ENCODE measurements at places on chromosomes 13 and 19. TPM values are rescaled to one million over a fixed set of nuclear protein-coding genes. Genes with fewer than 3 reads are reported as not detected.

Gene NRTN
- total RNA-seq, result 2.1 TPM

Gene SERPINE3
- not detected for total RNA-seq

Gene ACOD1
- not detected for total RNA-seq

Gene TUBA3C
- total RNA-seq, result not detected

Gene LILRA2
- 15.4 TPM for total RNA-seq

Gene ZNF649
- total RNA-seq, result 11.1 TPM

DNA sequence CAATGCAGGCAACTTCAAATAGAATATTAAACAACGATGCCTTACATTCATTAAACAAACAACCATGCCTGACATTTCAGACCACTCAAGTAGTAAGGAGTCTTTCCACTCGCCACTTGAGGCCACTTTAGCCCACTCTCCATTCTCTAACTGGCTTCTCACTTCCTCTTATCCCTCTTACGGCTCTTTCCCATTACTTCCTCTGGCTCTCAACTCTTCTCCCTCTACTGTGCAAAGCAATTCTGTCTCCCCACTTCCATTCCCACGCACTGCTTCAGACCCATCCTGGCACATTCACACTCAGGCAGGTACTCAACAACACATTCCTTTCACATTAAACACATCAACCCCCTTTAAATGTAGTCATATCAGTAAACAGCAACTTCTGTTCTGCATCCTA, 229.8 kb upstream of the IPO5 start:
- DNase-seq, result no peak

DNA sequence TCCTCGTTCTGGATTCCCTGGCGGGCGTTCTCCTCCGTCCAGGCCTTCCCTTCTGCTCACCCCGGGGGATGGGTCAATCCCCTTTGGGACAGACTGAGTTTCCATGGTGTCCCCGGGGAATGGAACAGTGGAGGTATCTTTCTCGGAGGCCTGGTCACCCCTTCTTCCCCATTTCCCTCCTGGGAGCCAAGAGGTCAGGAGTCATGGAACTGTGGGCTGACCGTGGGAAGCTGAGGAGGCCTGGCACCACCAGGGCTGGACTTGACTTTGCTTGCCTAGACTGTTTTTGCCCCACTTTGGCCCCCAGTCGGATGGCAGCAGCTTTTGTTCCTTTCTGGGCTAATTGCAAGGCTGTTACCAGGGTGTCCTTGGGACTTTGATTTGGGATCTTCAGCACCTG, 2.0 kb downstream of the NACC1 start:
- DNase-seq, result no peak

- DNase-seq, result no peak
These were observed 133.2 kb downstream of the LMO7 start for GRCh38 chr13:75769141-75769905.

DNA sequence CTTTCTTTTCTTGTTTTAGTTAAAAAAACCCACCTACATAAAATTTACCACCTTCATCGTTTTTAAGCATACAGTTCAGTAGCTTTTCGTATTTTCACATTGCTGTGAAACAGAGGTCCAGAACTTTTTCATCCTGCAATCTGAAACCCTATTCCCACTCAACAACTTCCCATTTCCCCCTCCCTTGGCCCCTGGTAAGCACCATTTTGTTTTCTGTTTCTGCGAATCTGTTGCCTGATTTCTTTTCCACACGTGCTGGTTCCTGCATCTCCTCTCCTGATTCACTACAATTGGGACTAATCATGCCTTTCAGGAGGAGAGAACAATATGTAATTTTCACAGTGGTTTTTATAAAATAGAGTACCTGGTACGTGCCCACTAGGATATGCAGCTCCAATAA, 149.2 kb upstream of the RNF113B start:
- no peak for DNase-seq

GRCh38 chr19:44782729-44783128, 5.0 kb downstream of the CBLC start:
- no peak for DNase-seq

DNA sequence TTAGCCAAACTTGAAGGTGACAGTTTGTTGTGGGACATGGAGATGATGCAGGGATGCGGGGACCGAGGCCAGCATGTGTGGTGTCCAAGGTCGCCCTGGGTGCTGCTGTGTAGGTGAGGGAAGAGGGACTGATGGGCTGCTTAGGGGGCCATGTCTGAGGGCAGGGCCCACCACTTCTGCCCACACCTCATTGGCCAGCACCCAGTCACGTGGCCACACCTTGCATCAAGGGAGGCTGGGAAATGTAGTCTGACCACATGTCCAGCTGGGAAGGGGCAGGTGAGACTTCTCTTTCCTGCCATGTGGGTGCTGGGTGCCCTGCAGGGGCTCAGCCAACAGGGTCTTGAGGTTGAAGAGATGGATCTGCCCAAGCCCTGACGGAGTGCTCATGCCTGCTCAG, 88.9 kb downstream of the KDM4B start:
- DNase-seq, result no peak

- DNase-seq, result no peak
These were observed 56.4 kb upstream of the MBNL2 start for GRCh38 chr13:97165502-97166425.

DNA sequence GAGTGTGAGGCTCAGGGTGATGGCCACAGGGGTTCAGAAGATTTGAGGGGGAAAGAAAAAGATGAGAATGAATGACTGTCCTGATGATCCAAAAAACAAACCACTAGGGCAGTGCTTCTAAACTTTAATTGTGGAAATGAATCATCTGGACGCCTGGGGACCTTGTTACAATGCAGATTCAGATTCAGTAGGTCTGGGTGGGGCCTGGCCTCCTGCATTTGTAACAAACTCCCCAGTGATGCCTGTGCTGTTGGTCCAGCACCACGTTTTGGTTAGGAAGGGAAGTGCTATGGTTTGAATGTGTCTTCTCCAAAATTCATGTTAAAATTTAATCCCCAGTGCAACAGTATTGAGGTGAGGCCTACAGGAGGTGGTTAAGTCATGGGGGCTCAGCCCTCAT, 49.5 kb upstream of the KPNA3 start:
- no peak for DNase-seq

DNA sequence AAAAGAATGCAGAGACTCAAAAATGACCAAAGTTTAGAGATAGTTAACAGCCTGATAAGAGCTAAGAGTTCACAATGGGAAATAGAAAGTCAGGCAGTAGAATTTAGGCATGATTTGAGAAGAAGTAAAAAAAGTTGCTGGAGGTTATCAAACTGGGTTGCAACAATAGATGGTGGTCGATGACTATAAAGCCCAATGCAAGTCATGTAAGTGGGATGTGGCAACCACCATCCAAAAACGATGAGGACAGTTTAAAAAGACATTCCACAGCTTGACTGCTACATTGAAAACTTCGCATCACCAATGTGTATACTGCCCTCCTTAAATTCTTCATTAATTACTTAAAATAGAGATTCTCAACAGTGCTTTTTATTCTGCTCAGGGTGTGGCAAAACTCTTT, 19.7 kb downstream of the ELF1 start:
- no peak for DNase-seq

GRCh38 chr19:45030825-45031224, 8.0 kb upstream of the CLASRP start:
- DNase-seq, result no peak

DNA sequence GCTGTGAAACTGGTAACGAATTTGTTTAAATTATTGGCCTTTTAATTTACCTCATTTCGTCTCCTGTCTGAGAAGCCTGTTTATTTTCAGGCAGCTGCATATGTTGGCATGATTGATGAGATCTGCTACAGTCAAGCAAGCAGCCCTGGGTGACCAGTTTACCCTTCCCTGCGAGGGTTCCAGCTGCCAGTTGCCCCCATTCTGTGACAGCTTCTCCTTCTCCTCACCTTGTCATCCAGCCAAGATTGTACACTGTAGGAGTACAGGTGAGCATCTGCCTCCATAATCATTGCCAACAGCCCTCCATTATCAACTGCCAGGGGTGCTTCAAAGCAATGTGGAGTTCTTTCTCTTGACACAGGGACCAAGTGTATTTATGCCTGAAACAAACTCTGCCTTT, 1979.9 kb upstream of the PRR20A start:
- no peak for DNase-seq

- no peak for DNase-seq
These were observed 11.5 kb downstream of the S1PR2 start for GRCh38 chr19:10219678-10220077.

GRCh38 chr13:71964491-71965100, 97.6 kb upstream of the DACH1 start:
- DNase-seq, result no peak

- DNase-seq, result no peak
These were observed 2044.9 kb upstream of the PCDH20 start for GRCh38 chr13:63460462-63461090.

GRCh38 chr13:37956536-37956935, 87.0 kb upstream of the TRPC4 start:
- DNase-seq, result no peak

All from upper lobe of right lung (tissue), 1 donor.